ENCODE measurements at places on chromosomes 1 and 21. TPM values are rescaled to one million over a fixed set of nuclear protein-coding genes. Genes with fewer than 3 reads are reported as not detected.
A peak's percentile ranks its signal among the peaks of the same experiment; 100 is the strongest.

DNA sequence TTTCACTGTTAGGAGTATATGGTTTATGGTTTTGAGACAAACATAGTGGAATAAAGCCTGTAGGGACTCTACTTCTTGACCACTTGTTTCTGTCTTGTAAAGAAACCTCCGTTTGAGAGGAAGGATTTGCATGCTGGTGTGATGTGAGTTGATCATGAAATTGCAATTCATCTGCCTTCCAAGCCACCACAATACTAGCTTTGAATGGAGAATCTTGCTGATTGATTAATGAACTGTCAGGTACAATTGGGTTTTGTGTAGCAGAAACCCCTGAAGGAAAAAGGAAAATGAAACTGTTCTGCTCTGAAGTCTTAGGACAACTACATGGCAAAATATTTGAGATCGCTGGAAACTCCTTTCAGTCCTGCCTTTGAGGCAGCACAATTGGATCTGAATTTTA is 90.7 kb downstream of the VPS13D start:
- no peaks in the 10 kb centered on the region for H3K27me3 ChIP-seq
- H3K27ac ChIP-seq = no peak overlapping the region

GRCh38 chr1:30108186-30108585 is 615.2 kb downstream of the MATN1 start:
- H3K27ac ChIP-seq = no peak overlapping the region
- no peaks in the 10 kb centered on the region for H3K4me1 ChIP-seq
- H3K27me3 ChIP-seq = peaks cover 44% of the 10 kb centered on the region
- H3K4me3 ChIP-seq = no peak overlapping the region
- no peak for DNase-seq

DNA sequence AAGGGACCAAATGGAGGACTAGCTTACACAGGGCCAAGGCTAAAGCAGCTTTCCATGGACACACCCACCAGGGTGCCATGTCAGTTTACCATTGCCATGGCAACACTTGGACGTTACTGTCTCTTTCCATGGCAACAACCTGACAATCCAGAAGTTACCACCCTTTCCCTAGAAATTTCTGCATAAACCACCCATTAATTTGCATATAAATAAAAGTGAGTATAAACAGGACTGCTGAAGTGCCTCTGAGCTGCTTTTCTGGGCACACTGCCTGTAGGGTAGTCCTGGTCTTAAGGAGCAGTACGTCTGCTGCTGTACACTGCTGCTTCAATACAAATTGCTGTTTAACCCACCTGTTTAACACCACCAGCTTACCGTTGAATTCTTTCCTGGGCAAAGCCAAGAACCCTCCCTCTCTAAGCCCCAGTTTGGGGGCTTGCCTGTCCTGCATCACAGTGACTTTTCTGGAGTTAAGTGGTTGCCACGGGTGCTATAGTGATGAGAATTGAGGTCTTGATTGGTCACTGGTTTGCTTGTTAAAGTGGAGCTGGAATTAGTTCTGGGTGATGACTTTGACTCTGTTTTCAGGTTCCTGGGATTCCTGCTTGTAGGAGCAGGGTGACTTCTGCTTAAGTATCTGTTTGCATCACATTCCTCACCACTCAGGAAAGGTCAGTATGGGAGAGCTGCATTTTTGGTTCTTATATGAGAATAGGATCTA is 83.2 kb downstream of the CLDN17 start:
- H3K4me3 ChIP-seq = no peak overlapping the region
- no peaks in the 10 kb centered on the region for H3K27me3 ChIP-seq
- no peak for DNase-seq
- no peak overlapping the region for H3K27ac ChIP-seq
- no peaks in the 10 kb centered on the region for H3K36me3 ChIP-seq

DNA sequence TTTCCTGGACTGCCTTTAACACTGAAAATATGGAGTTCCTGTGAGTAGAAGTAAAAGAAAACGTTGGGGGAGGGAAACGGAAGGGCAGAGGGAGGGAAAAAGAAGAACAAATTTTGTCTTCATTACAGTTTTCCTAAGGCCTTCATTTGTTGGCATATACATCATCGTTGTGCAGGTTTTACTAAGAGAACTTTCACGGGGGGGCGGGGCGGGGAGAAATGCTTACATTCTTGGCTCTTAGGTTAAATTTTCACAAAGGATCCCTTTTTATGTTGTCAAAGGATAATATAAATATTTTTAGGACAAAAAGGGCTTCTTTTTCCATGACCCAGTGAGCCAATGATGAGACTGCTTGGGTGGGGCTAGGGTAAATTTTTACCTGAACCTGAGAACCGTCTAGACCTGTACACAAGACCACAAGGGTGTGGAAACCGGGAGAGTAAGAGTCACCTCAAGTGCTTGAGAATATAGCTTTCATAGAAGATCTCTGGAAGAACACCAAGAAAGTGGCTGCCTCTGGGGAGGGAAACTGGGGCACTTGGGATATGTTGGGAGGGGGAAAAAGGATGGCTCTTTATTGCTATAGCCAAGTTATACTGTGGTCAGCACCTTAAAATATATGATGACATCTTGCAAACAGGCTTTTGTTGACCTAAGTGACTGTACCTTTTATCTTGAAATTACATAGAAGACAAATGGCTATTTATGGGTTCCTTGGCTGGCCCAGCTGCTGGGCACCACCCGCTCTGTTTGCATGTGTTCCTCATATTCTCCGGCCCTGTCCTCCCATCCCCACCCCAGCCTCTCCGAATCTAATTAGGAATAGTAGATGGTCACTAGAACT is 2.0 kb upstream of the UTP25 start:
- peaks cover 10% of the 10 kb centered on the region for H3K36me3 ChIP-seq
- DNase-seq = no peak
- no peak overlapping the region for H3K27ac ChIP-seq
- peak overlapping the region; percentile 62 for H3K4me3 ChIP-seq
- peaks cover 43% of the 10 kb centered on the region for H3K4me1 ChIP-seq

DNA sequence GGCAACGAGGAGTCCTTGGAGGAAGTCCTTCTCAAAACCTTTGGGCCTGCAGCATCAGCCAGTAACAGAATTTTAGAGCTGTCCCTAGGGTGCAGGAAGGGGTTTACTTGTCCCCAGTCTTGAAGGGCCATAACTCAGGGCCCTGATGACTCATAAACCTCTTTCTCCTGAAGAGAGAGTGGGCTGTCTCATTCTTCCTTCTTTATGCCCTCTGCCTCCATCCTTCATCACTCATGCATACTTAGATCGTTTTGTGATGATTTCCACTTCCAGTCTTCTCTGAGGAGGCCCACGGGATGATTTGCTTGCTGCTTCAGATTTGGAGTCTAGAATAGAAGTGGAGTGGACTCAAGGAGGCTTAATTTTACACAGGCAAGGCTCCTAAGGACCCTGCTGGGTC is 60.2 kb downstream of the NDUFS5 start:
- peaks cover 13% of the 10 kb centered on the region for H3K4me1 ChIP-seq
- no peak for DNase-seq
- H3K36me3 ChIP-seq = no peaks in the 10 kb centered on the region
- no peak overlapping the region for H3K4me3 ChIP-seq

- H3K4me1 ChIP-seq = peaks cover 11% of the 10 kb centered on the region
- H3K4me3 ChIP-seq = no peak overlapping the region
- H3K36me3 ChIP-seq = no peaks in the 10 kb centered on the region
- H3K27ac ChIP-seq = no peak overlapping the region
- DNase-seq = no peak
These were observed 7.2 kb upstream of the TACSTD2 start for GRCh38 chr1:58584082-58584895.

DNA sequence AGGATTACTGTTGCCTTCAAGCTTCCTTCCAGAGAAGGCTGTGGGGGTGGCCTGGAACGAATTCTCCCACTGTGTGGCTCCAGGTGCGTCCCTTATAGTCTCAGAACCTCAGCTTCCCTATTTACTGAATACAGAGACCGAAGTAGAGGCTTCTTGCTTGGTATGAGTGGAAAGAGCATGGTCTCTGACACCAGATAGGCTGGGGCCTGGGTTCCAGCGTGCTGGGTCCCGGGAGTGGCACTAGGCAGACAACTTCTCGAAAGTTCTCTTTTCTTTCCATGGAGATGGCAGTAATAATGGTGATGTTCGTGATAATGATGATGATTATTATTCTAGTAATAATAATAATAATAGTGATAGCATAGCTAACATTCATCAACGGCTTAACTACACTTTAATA is 161.7 kb downstream of the PTPRU start:
- no peak for DNase-seq
- no peaks in the 10 kb centered on the region for H3K36me3 ChIP-seq
- no peak overlapping the region for H3K27ac ChIP-seq
- no peaks in the 10 kb centered on the region for H3K4me1 ChIP-seq
- H3K27me3 ChIP-seq = peaks cover 2% of the 10 kb centered on the region

GRCh38 chr1:20076710-20077461 is 6.9 kb downstream of the PLA2G5 start:
- DNase-seq = no peak
- peaks cover 85% of the 10 kb centered on the region for H3K4me1 ChIP-seq
- H3K4me3 ChIP-seq = peak overlapping the region; percentile 27
- no peaks in the 10 kb centered on the region for H3K27me3 ChIP-seq
- peak overlapping the region; percentile 74 for H3K27ac ChIP-seq
- no peaks in the 10 kb centered on the region for H3K36me3 ChIP-seq

GRCh38 chr1:31470794-31471315 is 57.8 kb downstream of the SERINC2 start:
- peaks cover 11% of the 10 kb centered on the region for H3K4me1 ChIP-seq
- H3K36me3 ChIP-seq = peaks cover 15% of the 10 kb centered on the region
- no peak overlapping the region for H3K4me3 ChIP-seq

GRCh38 chr1:160216301-160216700 is 11.1 kb downstream of the PEA15 start:
- H3K27me3 ChIP-seq = no peaks in the 10 kb centered on the region
- peak overlapping the region; percentile 90 for H3K27ac ChIP-seq
- no peak overlapping the region for H3K4me3 ChIP-seq
- H3K36me3 ChIP-seq = peaks cover 23% of the 10 kb centered on the region

DNA sequence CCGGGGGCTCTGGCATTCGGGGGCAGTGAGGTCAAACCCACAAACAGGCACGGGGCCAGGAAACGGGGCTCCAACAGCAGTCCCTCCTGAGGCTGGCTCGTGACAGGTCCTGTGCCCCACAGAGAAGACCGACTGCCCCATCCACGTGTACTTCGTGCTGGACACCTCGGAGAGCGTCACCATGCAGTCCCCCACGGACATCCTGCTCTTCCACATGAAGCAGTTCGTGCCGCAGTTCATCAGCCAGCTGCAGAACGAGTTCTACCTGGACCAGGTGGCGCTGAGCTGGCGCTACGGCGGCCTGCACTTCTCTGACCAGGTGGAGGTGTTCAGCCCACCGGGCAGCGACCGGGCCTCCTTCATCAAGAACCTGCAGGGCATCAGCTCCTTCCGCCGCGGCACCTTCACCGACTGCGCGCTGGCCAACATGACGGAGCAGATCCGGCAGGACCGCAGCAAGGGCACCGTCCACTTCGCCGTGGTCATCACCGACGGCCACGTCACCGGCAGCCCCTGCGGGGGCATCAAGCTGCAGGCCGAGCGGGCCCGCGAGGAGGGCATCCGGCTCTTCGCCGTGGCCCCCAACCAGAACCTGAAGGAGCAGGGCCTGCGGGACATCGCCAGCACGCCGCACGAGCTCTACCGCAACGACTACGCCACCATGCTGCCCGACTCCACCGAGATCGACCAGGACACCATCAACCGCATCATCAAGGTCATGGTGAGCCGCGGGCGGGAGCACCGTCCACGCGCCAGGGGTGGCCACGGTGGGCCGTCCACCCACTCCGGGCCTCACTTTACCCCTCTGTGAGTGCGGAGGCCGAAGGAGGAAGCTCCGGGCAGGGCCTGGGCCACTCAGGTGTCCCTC is 14.2 kb downstream of the COL6A2 start:
- peaks cover 7% of the 10 kb centered on the region for H3K27me3 ChIP-seq
- no peaks in the 10 kb centered on the region for H3K4me1 ChIP-seq
- no peak overlapping the region for H3K27ac ChIP-seq

DNA sequence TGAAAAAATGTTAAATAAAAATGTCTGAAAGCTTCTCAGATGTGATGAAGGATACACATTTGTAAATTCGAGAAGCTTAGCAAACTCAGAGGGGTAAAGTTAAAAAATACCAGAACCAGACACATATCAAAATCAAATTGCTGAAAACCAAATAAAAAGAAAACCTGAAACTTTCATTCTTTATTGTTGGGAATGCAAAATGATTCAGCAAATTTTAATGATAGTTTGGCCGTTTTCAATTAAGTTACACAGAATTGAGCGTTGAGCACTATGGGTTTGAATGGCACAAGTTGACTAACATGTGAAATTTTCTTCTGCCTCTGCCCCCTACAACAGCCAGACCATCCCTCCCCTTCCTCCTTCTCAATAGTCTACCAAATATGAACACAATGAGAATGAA is 33.5 kb upstream of the GRIK1 start:
- no peaks in the 10 kb centered on the region for H3K36me3 ChIP-seq
- H3K4me3 ChIP-seq = no peak overlapping the region
- H3K27me3 ChIP-seq = no peaks in the 10 kb centered on the region
- no peak for DNase-seq
- no peaks in the 10 kb centered on the region for H3K4me1 ChIP-seq
- no peak overlapping the region for H3K27ac ChIP-seq

GRCh38 chr1:73044241-73045036 is 762.1 kb upstream of the NEGR1 start:
- no peaks in the 10 kb centered on the region for H3K4me1 ChIP-seq
- no peak overlapping the region for H3K27ac ChIP-seq
- H3K36me3 ChIP-seq = no peaks in the 10 kb centered on the region
- no peaks in the 10 kb centered on the region for H3K27me3 ChIP-seq
- H3K4me3 ChIP-seq = no peak overlapping the region

DNA sequence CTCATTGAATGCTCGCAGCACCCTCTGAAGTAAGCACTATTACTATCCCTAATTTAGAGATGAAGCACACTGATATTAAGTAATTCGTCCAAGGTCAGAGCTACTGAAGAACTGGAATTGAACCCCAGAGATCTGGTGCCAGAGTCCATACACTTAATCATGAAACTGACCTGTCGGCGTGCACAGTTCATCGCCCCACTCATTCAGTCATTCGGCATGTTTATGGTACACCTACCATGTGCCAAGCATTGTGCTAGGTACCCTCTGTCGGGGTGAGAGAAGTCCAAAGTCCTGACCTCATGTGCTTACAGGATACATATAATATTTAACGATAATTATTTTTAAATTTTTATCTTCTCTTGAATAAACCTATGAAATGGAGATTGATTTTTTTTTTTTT is 5.6 kb upstream of the CENPS start:
- peaks cover 9% of the 10 kb centered on the region for H3K4me1 ChIP-seq
- no peak overlapping the region for H3K27ac ChIP-seq
- peaks cover 6% of the 10 kb centered on the region for H3K36me3 ChIP-seq
- DNase-seq = no peak
- no peak overlapping the region for H3K4me3 ChIP-seq

GRCh38 chr21:31873696-31874599 is 1.1 kb downstream of the HUNK start:
- peak overlapping the region; percentile 71 for H3K4me3 ChIP-seq
- peaks cover 65% of the 10 kb centered on the region for H3K27me3 ChIP-seq
- DNase-seq = peak; percentile 32
- no peak overlapping the region for H3K27ac ChIP-seq
- no peaks in the 10 kb centered on the region for H3K36me3 ChIP-seq

Gene TNFRSF18
- polyA plus RNA-seq = 2.4 TPM

Gene CTH
- polyA plus RNA-seq = 2.2 TPM

Gene C8B
- polyA plus RNA-seq = not detected

Gene KRTAP19-3
- not detected for polyA plus RNA-seq

Gene CRP
- not detected for polyA plus RNA-seq

Gene CCDC181
- polyA plus RNA-seq = not detected

Data from naive B cell (primary cell).